ENCODE measurements at places on chromosomes 7 and 10.

DNA sequence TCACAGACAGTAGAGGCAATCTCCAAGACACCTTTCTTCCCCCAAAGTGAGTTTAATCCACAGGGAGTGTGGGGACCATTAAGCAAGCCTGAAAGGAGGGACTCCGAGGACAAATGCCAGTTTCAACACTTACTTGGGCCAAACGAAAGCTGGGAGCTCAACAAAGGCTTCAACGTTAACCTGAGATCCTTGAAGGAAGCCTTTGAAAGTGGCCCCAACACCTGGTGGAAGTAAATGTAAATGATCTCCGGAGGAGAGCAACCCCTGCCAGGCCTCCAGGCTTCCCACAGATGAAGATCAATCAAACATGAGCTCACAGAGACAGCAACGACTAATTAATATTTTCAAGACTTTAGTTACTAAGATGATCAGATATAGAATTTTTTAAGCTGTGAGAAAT is 103.8 kb downstream of the PIP4K2A start:
- DNase-seq = no peak

GRCh38 chr7:139735466-139735865 is 42.3 kb downstream of the HIPK2 start:
- no peak for DNase-seq

DNA sequence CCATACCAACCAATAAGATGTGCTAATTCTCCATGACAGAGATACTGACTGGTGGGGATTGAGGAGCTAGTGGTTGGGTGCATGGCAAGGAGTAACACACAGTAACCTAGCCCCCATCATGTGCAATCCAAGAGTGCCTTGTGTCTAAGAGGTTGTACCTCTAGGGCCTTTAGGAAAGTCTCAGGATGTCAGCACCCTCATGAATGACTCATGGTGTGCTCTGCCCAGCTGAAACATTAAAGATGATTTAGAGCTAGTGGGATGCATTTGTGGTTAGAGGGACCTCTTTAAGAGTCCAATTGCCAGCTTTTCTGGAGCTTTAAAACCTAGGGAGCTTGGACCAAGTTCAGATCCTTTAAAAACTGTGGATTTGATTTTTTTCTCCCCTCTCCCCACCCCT is 181.1 kb downstream of the HERPUD2 start:
- DNase-seq = no peak

DNA sequence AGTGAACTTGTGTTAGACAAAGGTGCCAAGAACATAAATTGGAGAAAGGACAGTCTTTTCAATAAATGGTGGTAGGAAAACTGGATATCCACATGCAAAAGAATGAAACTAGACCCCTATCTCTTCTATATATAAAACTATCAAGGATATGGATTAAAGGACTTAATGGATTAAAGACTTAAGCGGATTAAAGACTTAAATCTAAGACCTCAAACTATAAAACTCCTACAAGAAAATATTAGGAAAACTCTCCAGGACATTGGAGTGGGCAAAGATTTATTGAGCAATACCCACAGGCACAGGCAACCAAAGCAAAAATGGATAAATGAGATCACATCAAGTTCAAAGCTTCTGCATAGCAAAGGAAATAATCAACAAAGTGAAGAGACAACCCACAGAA is 242.9 kb upstream of the MEOX2 start:
- no peak for DNase-seq

- no peak for DNase-seq
Observed at GRCh38 chr7:89232-90019, 102.9 kb upstream of the FAM20C start.

DNA sequence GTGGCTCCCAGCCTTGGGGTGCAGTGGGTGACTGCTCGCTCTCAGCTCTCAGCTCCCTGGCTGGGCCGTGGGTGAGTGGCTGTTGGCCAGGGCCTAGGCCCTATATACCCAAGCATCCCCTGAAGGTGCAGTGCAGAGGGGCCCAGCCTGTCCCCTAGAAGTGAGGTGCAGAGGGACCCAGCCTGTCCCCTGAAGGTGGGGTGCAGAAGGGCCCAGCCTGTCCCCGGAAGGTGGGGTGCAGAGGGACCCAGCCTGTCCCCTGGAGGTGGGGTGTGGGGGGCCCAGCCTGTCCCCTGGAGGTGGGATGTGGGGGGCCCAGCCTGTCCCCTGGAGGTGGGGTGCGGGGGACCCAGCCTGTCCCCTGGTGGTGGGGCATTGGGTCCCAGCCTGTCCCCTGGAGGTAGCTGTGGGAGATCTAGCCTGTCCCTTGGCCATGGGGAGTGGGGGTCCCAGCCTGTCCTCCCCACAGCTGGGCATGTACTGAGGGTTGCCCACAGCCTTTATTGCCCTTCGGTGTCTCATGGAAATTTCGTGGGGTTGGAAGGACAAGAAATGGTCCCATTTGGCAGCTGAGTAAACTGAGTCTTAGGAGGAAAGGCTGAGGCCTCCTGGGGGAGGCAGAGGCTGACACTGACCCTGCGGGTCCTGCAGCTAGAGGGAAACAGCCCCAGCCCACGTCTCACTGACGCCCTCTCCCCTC is 17.5 kb upstream of the LFNG start:
- no peak for DNase-seq

GRCh38 chr7:16989811-16990413 is 108.1 kb upstream of the AGR3 start:
- DNase-seq = peak; percentile 82

GRCh38 chr7:42574685-42575084 is 337.2 kb downstream of the C7orf25 start:
- DNase-seq = no peak

DNA sequence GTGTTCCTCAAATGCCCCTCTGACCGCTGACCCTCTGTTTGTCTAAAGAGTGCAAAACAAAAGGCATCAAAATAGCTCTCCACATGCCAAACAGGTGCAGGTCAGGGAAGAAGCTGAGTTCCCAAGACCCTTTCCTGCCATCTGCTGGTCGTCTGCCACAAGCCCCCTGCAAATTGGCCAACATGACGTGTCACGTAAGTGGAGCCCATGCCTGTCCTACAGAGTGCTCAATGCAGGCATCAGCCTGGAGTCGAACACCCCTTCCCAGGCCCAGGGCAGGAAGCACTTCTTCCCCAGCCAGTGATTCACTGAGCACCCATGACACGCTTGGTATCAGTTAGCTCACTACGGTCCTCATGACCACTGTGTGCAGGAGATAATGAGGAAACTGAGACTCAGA is 14.1 kb downstream of the TMEM72 start:
- DNase-seq = peak; percentile 77

DNA sequence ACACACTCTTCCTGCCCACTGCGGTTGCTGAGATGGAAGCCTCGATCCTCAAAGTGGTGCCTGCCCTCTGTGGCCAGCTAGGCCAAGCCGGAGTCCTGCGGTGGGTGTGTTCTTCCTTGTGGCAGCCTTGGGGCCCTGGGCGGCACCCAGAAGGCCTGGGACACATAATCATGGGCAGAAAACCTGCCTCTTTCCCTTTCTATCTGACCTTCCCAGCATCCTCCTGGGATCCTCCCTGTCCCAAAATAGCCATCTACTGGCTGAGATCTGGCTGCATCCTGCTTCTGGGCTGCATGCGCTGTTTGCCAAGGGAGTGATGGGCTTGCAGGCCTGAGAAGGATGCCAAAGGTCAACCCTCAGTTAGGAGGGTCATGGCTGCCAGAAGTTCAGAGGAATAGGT is 23.9 kb downstream of the COL13A1 start:
- no peak for DNase-seq

DNA sequence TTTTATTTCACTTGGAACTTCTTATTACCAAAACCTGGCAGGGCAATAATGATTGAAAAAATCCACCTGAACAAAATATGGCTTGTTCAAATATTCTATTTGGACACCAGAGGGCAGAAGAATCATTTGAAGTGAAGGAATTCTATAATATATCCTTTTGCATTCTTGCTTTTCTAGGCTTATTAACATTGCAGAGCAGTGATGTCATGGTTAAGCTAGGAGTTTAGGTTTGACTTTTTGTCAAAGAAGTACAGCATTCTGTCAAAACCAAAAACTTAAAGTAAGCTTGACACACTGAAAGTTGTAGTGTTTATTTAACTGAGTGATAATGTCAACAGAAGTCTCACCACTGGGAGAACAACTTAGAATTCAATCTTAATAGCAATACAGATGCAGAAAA is 156.0 kb downstream of the SEMA3D start:
- DNase-seq = peak; percentile 15

- no peak for DNase-seq
Observed at GRCh38 chr10:92478536-92478935, 95.4 kb downstream of the IDE start.

- DNase-seq = no peak
Observed at GRCh38 chr7:11346302-11346701, 372.6 kb downstream of the PHF14 start.

DNA sequence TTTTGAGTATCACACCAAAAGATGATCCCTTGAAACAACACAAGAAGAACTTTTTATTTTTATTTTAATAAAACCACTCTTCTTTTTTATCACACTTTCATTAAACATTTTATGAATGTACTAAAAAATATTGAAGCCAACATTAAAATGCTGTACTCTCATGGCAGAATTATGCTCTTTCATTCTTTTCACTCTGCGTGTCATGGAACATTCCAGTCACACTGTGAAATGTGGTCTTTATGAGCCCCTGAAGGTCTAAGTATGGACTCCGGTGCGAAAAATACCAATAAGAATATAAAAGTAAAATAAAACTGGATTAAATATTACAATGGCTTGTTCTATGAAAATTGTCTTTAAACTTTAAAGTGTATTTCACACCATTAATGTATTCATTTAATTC is 148.4 kb downstream of the TMEM26 start:
- DNase-seq = no peak

DNA sequence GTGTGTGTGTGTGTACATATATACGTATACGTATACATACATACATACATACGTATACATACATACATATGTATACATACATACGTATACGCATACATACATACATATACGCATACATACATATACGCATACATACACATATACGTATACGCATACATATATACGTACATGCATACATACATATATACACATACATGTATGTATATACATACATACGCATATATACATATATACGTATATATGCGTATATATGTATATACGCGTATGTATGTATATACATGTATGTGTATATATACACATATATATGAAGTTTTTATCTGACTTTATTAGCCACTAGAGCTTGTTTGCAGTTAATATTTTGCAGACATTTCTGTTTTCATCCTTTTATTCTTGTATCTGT is 63.3 kb downstream of the TBC1D12 start:
- no peak for DNase-seq

DNA sequence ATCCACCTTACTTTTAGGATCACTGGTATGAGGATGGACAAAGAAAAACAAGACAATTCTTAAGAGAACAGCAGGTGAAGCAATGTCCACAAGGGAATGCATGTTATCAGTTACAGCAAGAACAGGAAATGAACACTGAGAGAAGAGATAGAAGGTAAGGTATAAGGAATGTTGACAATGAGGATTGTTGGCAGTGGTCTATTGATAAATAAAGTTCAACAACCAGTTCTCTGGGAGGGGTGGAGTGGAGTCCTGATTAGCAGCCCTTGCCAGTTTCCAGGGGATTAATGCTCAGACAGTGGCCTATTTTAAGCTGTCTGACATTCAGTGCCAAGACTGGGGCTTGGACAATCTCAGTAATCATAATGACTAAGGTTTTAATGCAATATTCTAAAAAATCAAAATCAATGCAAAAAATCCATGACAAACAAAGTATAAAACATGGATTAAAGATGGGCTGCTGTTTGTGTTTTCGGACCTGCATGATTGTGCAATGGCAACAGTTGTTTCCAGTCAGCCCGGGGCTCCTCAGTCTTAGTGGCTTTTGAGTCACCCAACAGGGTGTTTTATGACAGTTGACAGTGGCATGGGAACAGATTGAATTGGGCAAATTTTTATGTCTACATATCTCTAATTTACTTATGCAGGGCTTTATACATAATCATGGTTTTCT is 13.8 kb upstream of the AKR1B1 start:
- DNase-seq = no peak

GRCh38 chr10:116540814-116541213 is 4.9 kb upstream of the PNLIP start:
- no peak for DNase-seq

GRCh38 chr7:108442039-108442568 is 14.1 kb downstream of the NRCAM start:
- peak; percentile 86 for DNase-seq

DNA sequence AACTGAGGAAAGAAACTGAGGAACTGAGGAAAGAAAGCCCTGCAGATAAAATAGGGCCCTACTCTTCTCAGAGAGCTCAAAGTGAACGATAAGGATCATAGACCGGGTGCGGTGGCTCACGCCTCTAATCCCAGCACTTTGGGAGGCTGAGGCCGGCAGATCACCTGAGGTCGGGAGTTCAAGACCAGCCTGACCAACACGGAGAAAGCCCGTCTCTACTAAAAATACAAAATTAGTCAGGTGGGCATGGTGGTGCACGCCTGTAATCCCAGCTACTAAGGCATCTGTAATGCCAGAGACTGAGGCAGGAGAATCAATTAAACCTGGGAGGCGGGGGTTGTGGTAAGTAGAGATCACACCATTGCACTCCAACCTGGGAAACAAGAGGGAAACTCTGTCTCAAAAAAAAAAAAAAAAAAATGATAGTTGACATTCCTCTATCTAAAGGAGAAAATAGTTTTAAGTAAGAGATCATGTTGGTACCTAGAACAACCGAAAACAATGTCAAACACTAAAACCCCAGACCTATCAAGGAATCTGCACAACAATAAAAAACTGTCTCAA is 2.5 kb downstream of the MKRN1 start:
- no peak for DNase-seq

DNA sequence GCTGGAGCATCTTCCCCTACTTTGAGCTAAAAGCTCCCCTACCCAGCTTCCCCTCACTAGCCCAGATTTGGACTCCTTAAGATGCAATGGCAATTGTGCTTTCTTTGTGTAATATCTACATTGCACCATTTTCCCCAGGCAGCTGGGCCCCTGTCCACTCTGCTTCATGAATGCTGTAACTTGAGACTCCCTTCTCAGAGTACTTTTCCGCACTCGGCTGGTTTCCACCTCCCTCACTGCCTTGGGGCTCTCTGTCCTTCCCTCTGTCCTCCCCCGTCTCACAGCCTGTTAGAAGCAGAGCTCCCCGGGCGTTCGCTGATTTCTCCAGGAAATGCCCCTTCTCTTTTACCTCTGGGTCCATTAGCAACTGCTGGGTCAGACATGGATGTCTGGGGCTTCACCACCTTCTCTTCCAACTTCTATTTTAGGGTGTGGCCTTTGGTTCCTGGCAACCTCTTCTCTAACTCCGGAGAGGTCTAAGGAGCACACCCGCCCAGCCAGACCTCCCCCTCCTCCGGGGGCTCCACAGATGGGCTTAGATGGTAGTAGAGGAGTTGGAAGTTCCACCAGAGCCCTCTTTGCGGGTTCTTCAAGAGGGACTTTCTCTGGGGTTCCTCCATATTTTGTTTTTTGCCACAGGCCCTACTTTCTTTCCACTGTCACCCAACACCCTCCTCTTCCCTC is 2.9 kb upstream of the TMEM72 start:
- DNase-seq = no peak

DNA sequence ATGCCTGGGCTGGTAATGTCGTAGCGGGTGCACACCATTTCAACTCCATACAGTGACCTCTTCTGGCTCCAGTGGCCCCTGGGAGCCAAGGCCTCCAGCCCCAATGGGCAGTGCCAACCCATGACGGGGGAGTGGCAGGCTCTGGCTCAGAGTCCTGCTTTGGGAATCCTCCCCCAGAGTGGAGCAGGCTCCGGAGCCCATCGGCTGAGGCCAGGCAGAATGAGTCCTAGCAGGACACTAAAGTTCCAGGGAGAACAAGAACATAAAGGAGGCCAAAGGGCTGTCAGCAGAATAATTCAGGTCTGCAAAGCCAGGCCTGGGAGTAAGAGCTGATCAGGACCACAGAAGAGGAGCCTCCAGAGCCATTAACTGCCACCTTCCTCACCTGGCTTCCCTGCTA is 33.3 kb downstream of the LBX1 start:
- DNase-seq = no peak

GRCh38 chr10:121880895-121881294 is 46.9 kb downstream of the ATE1 start:
- DNase-seq = no peak
